ENCODE measurements at places on chromosomes 2 and 18. TPM values are rescaled to one million over a fixed set of nuclear protein-coding genes. Genes with fewer than 3 reads are reported as not detected.

DNA sequence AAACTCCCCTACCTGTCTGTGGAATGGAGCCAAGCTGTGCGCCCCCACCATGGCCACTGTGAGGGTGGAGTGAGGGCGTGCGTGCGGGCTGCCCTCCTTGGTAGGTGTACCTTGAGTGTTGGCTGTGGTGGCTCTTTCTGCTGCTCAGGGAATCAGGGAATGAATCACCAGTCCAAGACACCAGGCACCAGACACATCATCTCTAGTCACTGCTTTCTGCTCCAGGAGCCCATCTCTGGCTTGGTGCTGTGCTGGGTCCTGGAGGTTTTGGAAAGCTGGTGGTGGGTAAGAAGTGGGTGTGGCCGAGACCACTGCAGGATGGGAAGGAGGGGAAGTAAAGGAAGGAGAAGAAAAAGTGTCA, 209.9 kb downstream of the SEPTIN10 start:
- DNase-seq: no peak

- no peak for DNase-seq
Measured at GRCh38 chr2:221465776-221466175, 106.3 kb downstream of the EPHA4 start.

GRCh38 chr2:111662771-111663470, 221.1 kb downstream of the ANAPC1 start:
- DNase-seq: no peak

DNA sequence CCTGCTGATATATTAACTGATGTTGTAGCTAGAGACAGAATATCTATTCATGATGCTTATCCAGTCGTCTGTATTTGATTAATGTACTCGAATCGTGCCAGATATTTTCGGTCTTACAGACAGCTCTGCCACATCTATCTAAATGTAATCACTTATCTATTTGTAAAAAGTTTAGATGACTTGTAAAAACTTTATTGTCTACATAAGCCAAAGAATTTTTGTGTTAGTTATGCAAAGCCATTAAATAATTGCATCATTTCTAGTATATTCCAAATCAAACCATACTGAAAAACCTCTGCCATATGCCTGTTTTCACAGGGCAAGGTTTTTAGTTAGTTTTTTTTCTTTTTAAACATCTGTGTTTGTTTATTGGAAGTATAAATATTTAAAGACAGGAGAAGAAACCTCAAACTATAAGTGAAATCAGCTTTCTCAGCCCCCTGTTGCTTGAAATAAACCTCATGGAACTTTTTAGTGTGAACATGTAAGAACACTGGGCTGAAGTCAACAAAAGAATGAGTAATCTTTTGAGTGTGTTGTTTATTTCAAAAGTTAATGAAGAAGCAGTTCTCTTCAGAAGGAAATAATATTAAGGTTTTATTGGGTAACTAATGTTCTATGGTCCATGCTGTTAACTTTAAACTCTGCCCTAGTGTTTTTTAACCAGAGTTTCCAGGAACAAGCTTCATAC, 657.6 kb upstream of the SYT4 start:
- DNase-seq: no peak

DNA sequence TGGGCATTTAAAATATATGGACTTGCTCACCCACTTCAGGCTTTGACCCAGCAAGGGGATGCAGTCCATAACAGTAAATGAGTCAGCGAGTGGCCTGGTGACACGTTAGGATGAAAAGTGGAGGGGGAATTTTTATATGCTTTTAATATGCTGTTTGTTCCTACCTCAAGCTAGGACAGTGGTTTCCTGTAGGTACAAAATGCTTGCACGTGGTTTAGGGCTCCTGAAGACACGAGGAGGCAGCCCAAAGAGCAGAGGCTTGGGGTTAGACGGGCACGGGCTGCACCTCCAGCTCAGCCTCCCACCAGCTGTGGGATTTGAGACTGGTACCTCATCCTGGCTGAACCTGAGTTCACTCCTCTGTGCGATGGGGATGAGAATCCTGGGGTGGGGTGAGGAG, 306.2 kb upstream of the CXCR4 start:
- no peak for DNase-seq

GRCh38 chr2:145043399-145043834, 523.5 kb upstream of the ZEB2 start:
- DNase-seq: no peak

- DNase-seq: no peak
Measured at GRCh38 chr2:210768329-210768910, 212.0 kb downstream of the CPS1 start.

DNA sequence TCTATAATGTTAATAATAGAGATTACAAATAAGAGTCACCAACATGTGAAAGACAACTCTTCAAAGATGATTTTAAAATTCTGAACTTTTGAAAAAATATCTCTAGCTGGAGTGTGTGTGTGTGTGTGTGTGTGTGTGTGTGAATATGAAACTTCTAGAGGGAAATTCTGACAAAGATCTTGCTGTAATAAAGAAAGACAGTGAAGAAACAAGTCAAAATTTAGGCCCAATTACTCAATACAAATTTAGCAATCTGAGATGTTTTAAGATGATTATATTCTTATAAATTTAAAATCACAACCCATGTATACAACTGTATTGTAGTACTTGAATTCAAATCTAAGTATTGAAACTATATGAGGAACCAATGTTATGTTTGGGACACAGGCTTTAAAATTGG, 57.2 kb upstream of the UGP2 start:
- no peak for DNase-seq

GRCh38 chr2:241049739-241050623, 51.6 kb downstream of the SNED1 start:
- peak; percentile 71 for DNase-seq

GRCh38 chr2:69693775-69694450, 48.0 kb upstream of the ANXA4 start:
- DNase-seq: no peak

DNA sequence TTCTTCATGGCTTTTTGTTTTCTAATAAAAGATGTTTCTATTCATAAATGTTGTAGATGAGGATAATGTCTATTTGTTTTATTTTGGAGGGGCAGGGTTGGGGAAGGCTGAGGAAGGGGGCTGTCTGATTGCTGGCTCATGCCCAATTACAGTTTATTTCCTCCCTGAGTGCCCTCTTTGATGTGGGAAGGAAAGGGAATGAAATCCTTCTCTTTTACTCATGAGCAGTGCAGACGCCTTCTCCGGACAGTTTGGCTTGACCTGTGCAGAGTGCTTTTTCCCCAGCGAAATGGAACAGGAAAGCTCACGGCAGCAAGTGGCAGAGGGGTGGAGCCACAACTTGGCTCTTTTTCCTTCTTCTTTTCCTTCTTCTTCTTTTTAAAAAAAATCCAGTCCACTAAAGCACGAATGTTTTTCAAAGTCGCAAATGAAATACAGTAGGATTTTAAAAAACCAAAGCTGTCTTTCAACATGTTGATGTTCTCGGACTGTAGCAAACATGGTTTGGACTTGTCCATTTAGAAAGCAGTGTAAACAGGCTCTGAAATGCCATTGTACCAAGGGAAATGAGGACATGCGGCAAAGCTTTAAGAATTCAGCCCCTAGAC, 34.5 kb downstream of the RAB31 start:
- DNase-seq: no peak

- DNase-seq: no peak
Measured at GRCh38 chr2:14524041-14524802, 108.3 kb upstream of the LRATD1 start.

DNA sequence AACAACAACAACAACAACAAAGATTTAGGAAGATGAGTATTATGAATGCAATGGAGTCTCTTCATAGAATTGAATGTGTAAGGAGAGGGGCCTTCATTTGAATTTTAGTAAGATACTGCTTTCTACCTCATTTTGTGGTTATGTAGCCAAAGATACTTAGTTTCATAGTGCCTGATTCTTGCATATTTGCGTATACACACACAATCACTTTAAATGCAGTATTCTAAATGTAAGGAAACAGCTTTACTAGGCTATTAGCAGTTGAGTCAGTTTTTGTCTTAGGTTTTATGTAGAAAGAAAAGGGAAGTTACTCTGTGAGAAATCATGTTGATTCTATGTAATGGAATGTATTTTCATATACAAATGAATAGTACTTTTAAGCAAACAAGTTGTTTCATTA, 80.5 kb downstream of the HAUS1 start:
- no peak for DNase-seq

DNA sequence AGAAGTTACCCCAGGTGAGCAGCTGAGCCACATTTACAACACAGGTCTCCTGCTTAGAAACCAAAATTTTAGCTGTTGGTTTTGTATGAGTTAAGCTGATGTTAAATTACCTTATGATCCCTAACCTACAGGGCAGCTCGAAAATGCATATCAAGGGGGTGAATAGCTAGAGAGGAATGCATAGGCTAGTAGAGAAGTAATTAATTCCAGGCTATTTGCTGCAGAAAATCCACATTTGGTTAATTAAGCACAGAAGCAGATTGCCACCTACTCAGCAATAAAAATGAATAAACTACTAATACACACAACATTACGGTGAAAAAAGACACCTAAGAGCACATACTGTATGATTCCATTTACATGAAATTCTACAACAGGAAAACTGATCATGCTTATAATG, 91.4 kb downstream of the OSBPL1A start:
- DNase-seq: no peak

DNA sequence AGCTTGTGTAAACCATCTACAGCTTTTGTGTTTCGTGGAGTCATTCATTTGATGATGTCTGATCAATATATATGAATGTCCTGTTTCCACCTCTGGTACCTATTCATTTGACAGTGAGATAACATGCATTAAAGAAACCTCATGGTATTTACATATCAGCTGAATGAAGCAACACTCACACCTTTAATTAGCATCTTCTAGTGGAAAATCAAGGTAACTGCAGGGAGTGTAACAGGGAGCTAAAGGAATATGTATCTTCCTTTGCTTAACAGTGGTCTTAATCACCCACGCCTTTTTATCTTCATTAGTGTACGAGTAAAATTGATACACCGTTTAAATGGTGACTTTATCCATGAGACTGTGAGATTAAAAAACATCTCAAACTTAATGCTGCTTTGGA, 15.6 kb downstream of the SLC39A10 start:
- no peak for DNase-seq

DNA sequence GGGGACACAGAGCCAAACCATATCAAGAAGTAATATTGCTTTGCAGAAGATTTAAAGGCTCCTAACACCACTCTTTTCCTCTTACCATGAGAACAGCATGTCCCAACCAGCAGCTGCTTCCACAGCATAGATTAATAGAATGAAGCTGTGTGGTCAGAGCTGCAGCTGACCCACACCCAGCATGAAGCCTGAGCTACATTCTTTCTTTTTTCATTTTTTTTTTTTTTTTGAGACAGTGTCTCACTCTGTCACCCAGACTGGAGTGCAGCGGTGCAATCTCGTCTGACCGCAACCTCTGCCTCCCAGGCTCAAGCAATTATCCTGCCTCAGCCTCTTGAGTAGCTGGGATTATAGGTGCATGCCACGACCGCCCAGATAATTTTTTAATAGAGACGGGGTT, 289.8 kb downstream of the RAD51AP2 start:
- no peak for DNase-seq

DNA sequence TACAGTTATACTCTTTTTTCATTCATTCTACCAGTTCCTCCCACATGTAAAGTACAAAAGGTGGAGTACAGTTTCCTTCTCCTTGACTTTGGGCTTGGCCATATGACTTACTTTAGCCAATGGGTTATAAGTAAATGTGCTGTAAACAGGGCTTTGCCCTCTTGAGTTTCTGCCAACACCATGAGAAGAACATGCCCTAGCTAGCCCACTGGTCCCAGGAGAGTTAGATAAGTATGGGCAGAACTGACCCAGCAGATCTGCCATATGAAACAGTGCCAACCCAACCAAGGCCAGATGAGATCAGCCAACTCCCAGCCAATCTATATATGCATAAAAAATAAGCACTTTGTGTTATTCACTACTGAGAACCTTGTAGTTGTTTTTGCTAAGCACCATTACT, 25.5 kb downstream of the ZC3H8 start:
- no peak for DNase-seq

DNA sequence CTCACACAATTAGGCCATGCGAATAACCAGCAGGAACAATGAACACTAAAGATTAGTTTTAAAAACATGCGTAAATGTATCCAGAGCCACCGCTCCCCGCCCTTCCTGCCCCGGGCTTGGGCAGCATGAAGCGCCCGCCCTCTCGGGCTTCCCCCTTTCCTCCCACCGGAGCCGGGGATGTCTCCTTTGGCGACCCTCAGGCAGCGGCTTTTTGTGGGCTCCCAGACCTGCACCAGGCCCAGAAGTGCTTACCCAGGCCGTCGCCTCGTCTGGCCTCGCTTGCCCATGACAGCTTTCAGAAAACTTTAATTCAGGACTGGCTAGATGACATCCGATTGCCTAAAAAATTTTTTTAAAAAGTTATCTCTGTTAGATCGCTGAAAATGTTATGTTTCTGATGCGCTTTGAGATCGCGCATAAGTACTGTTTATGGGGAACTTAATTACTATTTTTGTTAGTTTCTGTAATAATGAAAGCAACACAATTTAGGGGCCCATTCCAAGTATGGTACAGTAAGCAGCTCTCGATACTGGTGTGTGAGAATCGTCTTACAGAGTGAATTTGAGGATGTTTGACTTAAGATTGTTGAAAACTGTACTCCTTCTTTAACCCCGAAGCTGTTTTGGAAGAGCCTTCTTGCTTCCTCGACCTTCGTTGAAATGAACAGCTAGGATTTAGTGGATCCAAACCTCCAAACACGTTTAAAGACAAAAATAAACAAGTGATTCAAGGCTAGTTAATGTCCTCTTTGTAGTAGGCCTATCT, 1.1 kb downstream of the MAP3K20 start:
- peak; percentile 87 for DNase-seq

DNA sequence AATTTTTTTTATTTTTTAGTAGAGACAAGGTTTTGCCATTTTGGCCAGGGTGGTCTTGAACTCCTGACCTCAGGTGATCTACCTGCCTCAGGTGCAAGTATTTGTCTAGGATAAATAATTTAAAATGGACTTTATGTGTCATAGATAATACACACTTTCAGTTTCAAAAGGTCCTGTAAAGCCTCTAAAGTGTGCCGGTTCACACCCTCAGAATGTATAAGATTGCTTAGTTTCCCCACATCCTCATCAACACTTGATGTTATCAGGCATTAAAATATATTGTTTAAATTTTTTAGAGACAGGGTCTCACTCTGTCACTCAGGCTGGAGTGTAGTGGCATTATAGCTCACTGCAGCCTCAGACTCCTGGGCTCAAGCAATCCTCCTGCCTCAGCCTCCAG, 170.5 kb downstream of the ANKRD44 start:
- DNase-seq: no peak

GRCh38 chr18:45232061-45232460, 383.2 kb upstream of the SLC14A2 start:
- no peak for DNase-seq

GRCh38 chr2:143482771-143483170, 353.6 kb downstream of the ARHGAP15 start:
- no peak for DNase-seq

The NT5DC4 gene
- not detected for total RNA-seq

The MC4R gene
- total RNA-seq: not detected

The ZNF514 gene
- 12.2 TPM for total RNA-seq

The EMILIN1 gene
- total RNA-seq: 178 TPM

The LDLRAD4 gene
- 74.8 TPM for total RNA-seq

The OR6B2 gene
- not detected for total RNA-seq

The DUSP11 gene
- 17.0 TPM for total RNA-seq

The TTC32 gene
- 7.4 TPM for total RNA-seq

The CMPK2 gene
- total RNA-seq: 4.9 TPM

The CBLN2 gene
- total RNA-seq: not detected

All from posterior vena cava (tissue), 2 donors.